Stimulated activated CD8-positive, alpha-beta memory T cell treated with anti-CD3 and anti-CD28 coated beads, Interleukin-15, amount 100 ng/mL, for 48 hours (primary cell): ENCODE measurements at places on chromosomes 12 and 14.

DNA sequence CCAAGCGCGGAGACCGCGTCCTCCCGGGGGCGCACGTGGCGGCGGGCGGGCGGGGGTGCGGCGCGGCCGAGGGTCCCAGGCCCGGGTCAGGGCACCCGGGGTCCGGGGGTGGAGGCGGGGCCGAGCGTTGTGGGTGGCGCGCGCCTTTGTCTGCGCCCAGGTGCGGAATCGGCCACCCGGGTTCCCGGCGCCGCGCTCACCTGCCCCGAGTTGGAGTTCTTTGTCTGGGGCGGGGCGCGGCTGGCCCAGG, 50.1 kb downstream of the LRCOL1 start:
- DNase-seq: no peak

DNA sequence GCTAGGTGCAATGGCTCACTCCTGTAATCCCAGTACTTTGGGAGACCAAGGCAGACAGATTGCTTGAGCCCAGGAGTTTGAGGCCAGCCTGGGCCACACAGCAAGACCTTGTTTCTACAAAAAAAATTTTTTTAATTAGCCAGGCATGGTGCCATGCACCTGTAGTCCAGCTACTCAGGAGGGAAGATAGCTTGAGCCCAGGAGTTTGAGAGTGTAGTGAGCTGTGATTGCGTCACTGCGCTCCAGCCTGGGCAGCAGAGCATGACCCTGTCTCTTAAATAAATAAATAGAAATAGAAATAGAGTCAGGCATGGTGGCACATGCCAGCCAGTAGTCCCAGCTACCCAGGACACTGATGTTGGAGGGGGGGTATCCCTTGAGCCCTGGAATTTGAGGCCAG, 36.7 kb upstream of the CLIP1 start:
- no peak for DNase-seq

GRCh38 chr12:91274916-91275315, 92.3 kb upstream of the DCN start:
- no peak for DNase-seq

- DNase-seq: no peak
These were observed 475.3 kb downstream of the EGLN3 start for GRCh38 chr14:33475623-33476022.

DNA sequence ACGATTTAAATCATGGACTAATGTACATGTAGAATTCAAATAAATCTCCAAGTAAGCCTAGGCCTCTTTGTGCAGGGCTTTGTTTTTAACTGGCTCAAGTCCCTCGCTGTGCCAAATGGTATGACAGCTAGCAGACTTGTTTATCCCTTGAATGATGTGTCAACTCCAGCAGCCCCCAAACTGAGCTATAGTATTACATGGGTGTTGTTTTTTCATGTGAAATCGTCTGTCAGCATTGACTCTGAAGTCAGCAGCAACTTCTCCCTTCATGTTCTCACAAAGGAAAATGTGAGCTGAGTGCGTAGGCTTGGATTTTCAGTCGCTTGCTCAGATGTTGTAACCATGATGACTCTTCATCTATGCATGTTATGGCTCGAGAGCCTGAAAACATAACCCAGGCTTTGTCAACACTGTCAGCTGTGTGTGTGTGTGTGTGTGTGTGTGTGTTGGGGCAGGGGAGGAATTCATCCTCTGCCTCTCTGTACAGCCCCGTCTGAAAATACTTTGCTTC, 73.3 kb downstream of the PTHLH start:
- no peak for DNase-seq
